ENCODE measurements at places on chromosomes 3 and 15.
A peak's percentile ranks its signal among the peaks of the same experiment; 100 is the strongest.

DNA sequence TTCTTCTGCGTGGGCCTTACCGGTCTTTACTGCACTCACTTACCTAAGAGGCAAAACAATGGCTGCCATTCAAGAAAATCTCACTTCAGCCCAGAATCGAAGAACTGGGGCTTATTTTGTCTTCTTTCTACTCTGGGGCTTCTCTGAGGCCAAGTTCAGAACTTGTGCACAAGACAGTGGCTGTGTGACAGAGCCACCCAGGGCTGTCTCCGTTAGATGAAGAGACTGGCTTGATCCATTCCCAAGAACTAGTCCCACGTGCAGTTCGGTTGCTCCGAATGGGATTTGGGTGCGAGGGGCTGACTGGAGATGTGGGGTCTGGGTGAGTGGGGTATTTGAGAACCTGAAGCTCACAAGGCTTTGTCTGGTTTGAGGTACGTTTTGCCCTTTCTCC is 795 bp upstream of the TCF12 start:
- H3K27me3 ChIP-seq: no peaks in the 10 kb centered on the region
- H3K27ac ChIP-seq: peak overlapping the region; percentile 91
- H3K4me1 ChIP-seq: peaks cover 7% of the 10 kb centered on the region
- H3K4me3 ChIP-seq: peak overlapping the region; percentile 79
- H3K36me3 ChIP-seq: no peaks in the 10 kb centered on the region

- H3K36me3 ChIP-seq: no peaks in the 10 kb centered on the region
- DNase-seq: no peak
- H3K4me1 ChIP-seq: no peaks in the 10 kb centered on the region
- no peak overlapping the region for H3K4me3 ChIP-seq
These were observed 8.7 kb upstream of the GPD1L start for GRCh38 chr3:32097768-32098167.

DNA sequence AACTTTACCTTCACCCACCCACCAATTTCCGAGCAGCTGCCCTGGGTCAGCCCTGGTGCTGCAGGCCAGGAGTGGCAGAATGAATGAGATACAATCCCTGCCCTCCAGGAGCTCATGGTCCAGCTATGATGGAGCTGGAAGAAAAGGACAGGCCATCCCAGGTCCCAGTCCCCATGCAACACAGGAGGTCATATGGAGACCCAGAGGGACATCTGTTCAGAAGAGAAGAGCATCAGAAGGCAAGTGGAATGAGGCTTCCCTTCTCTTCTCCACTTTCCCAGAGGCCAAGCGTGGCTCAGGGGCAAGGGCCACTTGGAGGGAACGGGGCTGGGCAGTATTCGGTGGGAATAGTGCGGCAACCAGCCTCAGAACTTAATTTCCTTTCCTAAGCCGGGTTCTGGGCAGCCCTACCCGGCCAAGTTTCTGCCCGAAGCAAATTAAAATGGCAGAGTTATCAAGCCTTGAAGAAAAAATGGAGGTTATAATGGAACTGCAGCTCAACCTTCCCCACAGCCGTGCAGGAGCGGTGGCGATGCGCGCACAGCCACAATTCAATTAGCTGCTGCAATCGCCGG is 35.9 kb downstream of the TLE3 start:
- H3K27ac ChIP-seq: no peak overlapping the region
- peaks cover 50% of the 10 kb centered on the region for H3K4me1 ChIP-seq
- no peaks in the 10 kb centered on the region for H3K27me3 ChIP-seq
- peaks cover 55% of the 10 kb centered on the region for H3K36me3 ChIP-seq

DNA sequence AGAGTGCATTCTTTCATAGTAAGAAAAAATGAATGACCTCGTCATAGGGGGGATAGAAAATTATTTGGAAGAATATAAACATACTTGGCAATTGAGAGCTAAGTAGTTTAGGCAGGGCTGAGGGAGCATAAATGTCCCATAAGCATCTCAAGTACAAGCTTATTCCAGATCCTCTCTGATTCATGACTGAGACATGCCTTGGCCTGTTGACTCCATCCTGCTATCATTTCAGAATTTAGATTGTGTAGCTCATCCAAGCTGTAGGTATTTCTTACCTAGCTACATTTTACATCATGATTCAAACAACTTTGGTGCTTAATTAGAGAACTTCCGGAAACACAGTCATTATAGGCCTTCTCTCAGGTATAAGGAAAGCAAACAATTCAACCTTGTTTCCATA is 12.3 kb downstream of the POGLUT1 start:
- H3K4me1 ChIP-seq: no peaks in the 10 kb centered on the region
- H3K36me3 ChIP-seq: peaks cover 39% of the 10 kb centered on the region
- H3K4me3 ChIP-seq: no peak overlapping the region
- no peak overlapping the region for H3K27ac ChIP-seq
- DNase-seq: no peak

GRCh38 chr15:54345301-54345700 is 367.1 kb downstream of the UNC13C start:
- H3K27me3 ChIP-seq: no peaks in the 10 kb centered on the region
- H3K36me3 ChIP-seq: no peaks in the 10 kb centered on the region
- peaks cover 7% of the 10 kb centered on the region for H3K4me1 ChIP-seq
- DNase-seq: no peak
- H3K4me3 ChIP-seq: no peak overlapping the region
- H3K27ac ChIP-seq: no peak overlapping the region

GRCh38 chr3:120048355-120049041 is 45.7 kb downstream of the GSK3B start:
- no peaks in the 10 kb centered on the region for H3K27me3 ChIP-seq
- H3K4me3 ChIP-seq: no peak overlapping the region
- no peaks in the 10 kb centered on the region for H3K36me3 ChIP-seq

GRCh38 chr3:110243081-110243480 is 828.5 kb upstream of the NECTIN3 start:
- H3K4me3 ChIP-seq: no peak overlapping the region
- no peak overlapping the region for H3K27ac ChIP-seq
- H3K27me3 ChIP-seq: no peaks in the 10 kb centered on the region
- H3K4me1 ChIP-seq: no peaks in the 10 kb centered on the region

- H3K27me3 ChIP-seq: no peaks in the 10 kb centered on the region
- no peak for DNase-seq
- no peak overlapping the region for H3K27ac ChIP-seq
- peaks cover 30% of the 10 kb centered on the region for H3K36me3 ChIP-seq
These were observed 14.1 kb downstream of the WDR53 start for GRCh38 chr3:196554205-196554604.

DNA sequence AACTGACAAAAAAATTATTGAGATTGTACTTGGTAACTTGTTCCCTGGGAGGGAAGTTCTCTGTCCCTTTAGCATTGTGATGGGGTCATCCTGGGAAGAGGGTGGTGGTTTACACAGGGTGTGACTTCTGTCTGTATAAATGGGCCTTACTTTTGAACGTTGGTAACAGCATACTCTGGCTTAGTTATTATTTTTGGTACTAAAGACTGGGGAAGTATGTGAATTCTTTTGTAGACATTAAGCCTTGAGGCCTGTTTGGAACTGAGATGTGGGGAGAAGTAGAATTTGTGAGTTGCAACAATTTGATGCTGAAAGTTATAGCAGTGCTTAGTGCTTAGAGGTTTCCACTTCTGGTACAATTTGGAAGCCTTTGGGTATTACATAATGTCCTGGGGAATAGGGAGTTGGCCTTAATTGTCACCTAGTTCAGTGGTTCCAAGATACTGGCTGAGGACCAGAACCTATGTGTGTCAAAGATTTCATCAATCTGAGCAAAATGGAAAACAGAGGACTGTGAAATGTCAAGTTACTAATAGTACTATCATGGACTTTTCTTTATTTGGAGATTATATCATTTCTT is 15.9 kb downstream of the TLNRD1 start:
- DNase-seq: no peak
- H3K4me3 ChIP-seq: no peak overlapping the region
- H3K27me3 ChIP-seq: no peaks in the 10 kb centered on the region
- no peak overlapping the region for H3K27ac ChIP-seq
- H3K4me1 ChIP-seq: no peaks in the 10 kb centered on the region

DNA sequence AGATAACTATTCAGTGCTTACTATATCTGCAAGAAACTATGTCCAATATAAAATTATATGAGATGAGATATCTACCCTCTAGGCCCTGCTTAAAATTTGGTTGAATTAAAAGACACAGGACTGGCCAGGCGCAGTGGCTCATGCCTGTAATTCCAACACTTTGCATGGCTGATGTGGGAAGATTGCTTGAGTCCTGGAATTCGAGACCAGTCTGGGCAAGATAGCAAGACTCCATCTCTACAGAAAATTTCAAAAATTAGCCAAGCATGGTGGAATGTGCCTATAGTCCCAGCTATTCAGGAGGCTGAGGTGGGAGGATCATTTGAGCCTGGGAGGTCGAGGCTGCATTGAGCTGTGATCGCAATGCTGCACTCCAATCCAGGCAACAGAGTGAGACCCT is 303.7 kb upstream of the UBE2E2 start:
- H3K27me3 ChIP-seq: no peaks in the 10 kb centered on the region
- H3K4me3 ChIP-seq: no peak overlapping the region
- no peak for DNase-seq
- no peaks in the 10 kb centered on the region for H3K4me1 ChIP-seq
- no peak overlapping the region for H3K27ac ChIP-seq

DNA sequence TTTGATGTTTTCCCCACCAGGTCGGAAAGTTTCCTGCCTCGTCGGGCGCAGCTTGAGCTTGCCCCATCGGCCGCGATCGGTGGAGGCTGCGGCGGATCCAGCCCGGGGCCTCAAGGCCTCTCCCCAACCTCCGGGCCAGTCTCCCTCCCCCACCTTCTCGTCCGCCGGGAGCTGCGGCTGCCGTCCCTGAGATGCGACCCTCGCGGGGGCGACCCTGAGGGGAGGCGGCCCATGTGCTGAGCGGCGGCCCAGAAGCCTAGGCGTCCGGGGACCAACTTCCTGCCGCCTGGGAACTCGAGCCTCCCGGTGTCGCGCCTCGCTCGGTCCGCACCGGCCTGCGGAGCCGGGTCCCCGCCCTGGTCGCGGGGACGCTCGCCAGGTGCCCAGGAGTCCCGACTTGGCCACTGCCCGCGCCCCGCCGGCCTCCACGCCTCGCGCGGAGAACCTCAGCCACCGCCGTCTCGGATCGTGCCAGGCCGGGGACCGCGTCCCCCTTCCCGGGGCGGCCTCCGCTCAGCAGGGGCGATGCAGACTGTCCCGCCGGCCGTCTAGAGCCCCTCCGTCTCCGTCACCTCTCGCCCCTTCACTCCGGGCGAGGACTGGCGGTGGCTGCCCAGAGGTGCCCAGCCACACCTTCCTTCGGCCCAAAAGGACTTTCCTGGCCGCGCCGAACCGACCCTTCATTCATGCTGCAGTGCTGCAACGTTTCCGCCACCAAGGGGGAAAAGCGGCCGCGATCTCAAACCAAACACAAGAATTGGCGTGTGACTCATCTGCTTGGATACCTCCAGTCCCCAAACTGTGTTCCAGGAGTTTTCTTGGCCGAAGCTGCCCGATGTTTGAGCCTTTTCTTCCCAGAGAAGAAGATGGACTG is 656 bp downstream of the SLMAP start:
- peak overlapping the region; percentile 84 for H3K4me3 ChIP-seq
- H3K27me3 ChIP-seq: no peaks in the 10 kb centered on the region
- peak overlapping the region; percentile 87 for H3K27ac ChIP-seq
- peaks cover 7% of the 10 kb centered on the region for H3K4me1 ChIP-seq
- peaks cover 6% of the 10 kb centered on the region for H3K36me3 ChIP-seq

DNA sequence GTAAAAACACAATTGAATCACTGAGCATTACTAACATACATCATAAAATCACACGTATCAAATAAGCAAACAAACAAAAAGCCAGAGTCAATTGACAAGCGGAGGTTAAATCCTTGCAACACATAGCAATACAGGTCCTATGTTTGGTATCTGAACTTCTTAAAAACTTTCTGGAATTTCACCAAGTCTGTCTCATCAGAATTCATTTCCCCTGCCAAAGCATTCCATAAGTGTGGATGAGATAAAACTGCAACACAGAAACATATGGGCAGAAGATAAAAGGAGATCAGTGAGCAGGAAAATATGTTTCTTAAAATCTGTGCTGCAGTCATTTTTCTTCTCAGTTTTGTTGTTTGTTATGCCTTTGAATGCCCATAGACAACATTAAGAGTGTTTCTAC is 1155.5 kb downstream of the TBL1XR1 start:
- H3K27ac ChIP-seq: no peak overlapping the region
- H3K4me3 ChIP-seq: no peak overlapping the region
- H3K36me3 ChIP-seq: no peaks in the 10 kb centered on the region
- H3K27me3 ChIP-seq: no peaks in the 10 kb centered on the region
- no peak for DNase-seq

GRCh38 chr3:31829826-31830426 is 151.1 kb downstream of the OSBPL10 start:
- H3K4me1 ChIP-seq: no peaks in the 10 kb centered on the region
- H3K4me3 ChIP-seq: no peak overlapping the region
- H3K36me3 ChIP-seq: no peaks in the 10 kb centered on the region
- no peak for DNase-seq

- H3K36me3 ChIP-seq: peaks cover 54% of the 10 kb centered on the region
- H3K4me1 ChIP-seq: peaks cover 13% of the 10 kb centered on the region
- no peaks in the 10 kb centered on the region for H3K27me3 ChIP-seq
- no peak for DNase-seq
These were observed 91.5 kb downstream of the ATG7 start for GRCh38 chr3:11363715-11364114.

- H3K27me3 ChIP-seq: no peaks in the 10 kb centered on the region
These were observed 13.5 kb downstream of the CMTM7 start for GRCh38 chr3:32405155-32405554.

DNA sequence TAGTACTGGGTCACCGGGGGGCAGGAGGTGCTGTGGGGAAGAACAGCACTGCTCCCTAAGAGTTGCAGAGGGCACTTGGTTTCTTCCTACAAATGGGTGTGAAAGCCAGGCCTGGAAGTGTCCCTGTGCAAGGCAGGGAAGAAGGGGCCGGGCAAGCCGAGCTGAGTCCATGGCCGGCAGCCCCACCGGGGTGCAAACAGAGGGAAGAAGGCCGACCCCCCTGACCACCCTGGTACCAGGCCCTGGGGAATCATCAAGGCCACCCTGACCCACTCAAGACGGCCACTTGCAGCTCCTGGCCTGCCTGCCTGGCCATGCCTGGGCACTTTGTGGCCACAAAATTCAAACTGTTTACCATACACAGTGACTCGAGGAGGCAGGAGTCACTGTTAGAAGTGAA is 8.7 kb upstream of the DNAJB8 start:
- no peaks in the 10 kb centered on the region for H3K4me1 ChIP-seq
- H3K27ac ChIP-seq: no peak overlapping the region
- H3K27me3 ChIP-seq: peaks cover 49% of the 10 kb centered on the region
- H3K36me3 ChIP-seq: no peaks in the 10 kb centered on the region
- H3K4me3 ChIP-seq: no peak overlapping the region

DNA sequence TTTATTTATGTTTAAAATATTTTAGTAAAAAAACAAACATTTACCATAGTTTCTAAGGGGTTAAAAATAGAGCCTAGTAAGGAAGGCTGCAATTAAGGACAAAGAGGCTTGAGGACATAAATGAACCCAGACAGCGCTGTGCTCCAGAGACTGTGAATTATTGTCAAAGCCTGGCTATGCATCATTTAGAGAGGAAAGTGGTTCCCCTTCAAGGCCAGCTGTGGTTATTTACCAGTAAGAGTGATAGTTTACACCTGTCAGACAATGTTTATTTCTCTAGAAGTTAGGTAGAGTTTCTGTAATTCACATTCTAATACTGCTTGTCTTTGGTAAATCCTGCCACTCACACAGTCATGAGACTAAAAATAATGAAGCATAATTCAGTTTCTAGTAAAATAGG is 32.4 kb upstream of the PIK3R4 start:
- no peak overlapping the region for H3K4me3 ChIP-seq
- no peak for DNase-seq
- no peak overlapping the region for H3K27ac ChIP-seq
- no peaks in the 10 kb centered on the region for H3K4me1 ChIP-seq
- no peaks in the 10 kb centered on the region for H3K36me3 ChIP-seq
- H3K27me3 ChIP-seq: no peaks in the 10 kb centered on the region

GRCh38 chr3:146326875-146327543 is 76.1 kb upstream of the PLSCR4 start:
- no peak overlapping the region for H3K4me3 ChIP-seq
- no peaks in the 10 kb centered on the region for H3K36me3 ChIP-seq
- DNase-seq: no peak
- no peaks in the 10 kb centered on the region for H3K27me3 ChIP-seq
- H3K4me1 ChIP-seq: no peaks in the 10 kb centered on the region

Measured in tibial artery (tissue), 4 donors.